ENCODE measurements at places on chromosomes 7 and 10. TPM values are rescaled to one million over a fixed set of nuclear protein-coding genes. Genes with fewer than 3 reads are reported as not detected.

DNA sequence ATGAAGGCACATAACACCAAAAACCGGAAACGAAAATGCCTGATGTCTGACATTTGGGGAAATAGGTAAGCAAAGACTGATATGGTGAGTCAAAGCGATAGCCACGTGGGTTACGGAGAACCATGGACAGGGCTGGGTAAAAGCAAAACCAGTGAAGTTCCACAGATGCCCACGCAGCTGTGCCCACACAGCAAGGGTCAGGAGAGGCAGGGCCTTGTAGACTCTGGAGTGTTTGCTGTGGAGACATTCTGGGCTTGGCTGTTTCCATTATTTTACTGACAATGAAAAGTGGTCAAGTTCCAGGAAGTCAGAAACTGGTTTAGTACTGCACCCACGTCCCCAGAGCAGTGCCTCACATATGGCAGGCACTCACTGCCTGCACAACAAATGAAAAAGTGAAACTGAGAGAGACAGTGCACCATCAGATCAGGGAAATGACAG is 148.7 kb downstream of the ZMYND11 start:
- no peak for DNase-seq

Gene UNCX
- not detected for total RNA-seq

- DNase-seq: no peak
These were observed 291.5 kb upstream of the NFE2L3 start for GRCh38 chr7:25860275-25861163.

GRCh38 chr10:84204122-84204521 is 9.8 kb downstream of the CDHR1 start:
- DNase-seq: no peak

GRCh38 chr7:94375691-94376090 is 19.0 kb upstream of the COL1A2 start:
- DNase-seq: peak; percentile 70

Gene ITIH5
- total RNA-seq: 19.4 TPM

DNA sequence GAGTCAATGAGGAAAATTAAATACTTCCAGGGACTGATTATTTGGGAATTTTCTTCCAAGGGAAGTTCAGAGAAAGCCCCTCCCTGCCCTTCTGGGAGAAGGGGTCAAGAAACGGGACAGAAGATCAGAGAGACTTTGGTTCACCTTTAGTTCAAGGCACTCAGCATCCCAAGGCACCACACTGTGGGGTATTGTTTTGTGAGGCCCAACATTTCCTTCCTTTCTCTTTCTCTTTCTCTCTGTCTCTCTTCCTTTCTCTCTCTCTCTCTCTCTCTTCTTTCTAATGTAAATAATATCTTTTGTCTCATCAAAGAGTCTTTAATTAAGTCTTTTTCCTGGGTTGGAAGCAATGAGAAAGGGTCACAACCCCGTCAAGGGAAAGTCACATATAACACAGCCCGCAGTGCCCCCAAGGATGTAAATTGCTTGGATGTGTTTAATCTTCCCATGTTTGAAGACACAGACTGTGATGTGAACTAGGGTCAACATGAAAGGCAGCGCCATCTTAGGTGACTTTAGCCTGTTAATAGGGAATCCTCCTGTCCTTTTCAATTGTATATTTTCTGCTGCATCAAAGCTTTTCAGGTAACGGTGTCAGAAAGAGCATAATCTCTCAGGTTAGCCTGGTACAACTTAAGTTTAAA is 983.3 kb upstream of the C7orf33 start:
- no peak for DNase-seq

DNA sequence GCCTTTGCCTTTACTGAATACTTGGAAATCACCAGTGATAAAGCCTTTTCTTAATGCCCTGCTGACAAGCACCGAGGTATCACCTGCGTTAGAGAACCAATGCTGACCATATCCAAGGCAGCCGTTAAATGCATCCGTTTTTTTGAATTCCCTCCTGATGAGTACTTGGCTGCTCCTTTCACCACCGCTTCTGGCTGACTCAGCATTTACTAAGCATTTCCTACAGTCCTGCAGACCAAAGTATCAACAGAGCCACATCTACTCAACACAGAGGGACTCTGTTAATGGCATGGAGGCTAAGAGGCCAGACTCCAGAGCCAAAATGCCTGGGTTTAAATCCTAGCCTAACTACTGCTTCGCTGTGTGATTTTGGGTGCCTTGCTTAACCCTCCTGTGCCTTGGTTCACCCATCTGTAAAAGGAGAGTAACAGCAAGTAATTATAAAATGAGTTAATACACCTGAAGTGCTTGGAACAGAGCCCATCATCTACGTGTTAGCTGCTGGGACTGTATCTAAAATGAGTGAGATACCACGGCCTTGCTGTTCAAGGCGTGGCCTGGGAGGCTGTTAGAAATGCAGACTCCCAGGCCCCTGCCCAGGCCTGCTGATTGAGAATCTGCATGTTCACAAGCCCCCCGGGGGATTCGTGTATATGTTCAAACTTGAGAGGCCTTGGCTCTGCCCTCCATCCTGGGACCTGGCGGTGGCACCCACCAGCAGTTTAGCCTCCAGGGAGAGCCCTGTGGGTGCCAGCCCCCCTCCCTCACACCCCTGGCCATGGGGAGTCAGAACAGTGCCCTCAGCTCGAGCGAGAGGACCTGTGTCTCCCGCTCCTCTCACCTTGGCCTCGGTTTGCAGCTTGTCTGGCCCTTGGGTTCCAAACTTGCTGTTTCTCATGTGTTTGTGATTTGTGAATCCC is 30.8 kb upstream of the EFCAB10 start:
- no peak for DNase-seq

- DNase-seq: no peak
These were observed 200.3 kb downstream of the PRPF18 start for GRCh38 chr10:13787015-13787421.

- DNase-seq: no peak
These were observed 75.2 kb downstream of the PPP1R3C start for GRCh38 chr10:91557651-91558111.

DNA sequence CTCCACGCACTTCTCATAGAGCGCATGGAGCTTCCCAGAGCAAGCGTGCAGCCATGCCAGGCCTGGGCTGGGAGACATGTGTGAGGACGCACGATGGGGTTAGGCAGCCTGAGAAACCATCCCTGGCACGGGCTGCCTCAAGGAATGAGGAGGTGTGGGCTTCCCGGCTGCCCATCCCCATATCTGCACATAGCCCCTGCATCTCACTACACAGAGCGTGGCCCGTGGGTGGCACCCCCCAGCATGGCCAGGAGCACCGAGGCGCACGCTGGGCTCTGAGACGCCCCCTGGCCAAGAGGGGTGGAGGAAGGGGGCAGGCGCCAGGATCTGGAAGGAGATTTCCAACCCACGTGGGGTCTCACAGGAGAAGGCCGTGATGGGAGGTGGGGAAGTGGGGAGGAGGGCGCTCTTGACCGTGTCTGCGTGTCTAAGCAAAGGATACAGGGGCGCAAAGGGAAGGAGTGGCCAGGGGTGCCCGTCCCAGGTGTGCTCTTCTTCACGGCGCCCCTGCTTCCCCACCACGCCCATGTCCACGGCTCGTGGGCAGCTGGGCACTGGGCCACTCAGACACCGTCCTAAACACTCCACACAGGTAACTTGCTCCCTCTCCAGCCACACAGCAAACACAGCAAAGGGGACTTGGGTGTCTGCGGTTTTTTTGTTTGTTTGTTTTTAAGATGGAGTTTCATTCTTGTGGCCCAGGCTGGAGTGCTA is 340.5 kb downstream of the PTPRN2 start:
- DNase-seq: peak; percentile 47

- DNase-seq: no peak
These were observed 37.5 kb upstream of the LRRC4 start for GRCh38 chr7:128068785-128069184.

- DNase-seq: no peak
These were observed 81.5 kb downstream of the NXPH1 start for GRCh38 chr7:8514781-8515519.

GRCh38 chr7:26514633-26515032 is 223.0 kb downstream of the SNX10 start:
- DNase-seq: no peak

GRCh38 chr7:128437426-128438332 is 18.0 kb upstream of the HILPDA start:
- no peak for DNase-seq

DNA sequence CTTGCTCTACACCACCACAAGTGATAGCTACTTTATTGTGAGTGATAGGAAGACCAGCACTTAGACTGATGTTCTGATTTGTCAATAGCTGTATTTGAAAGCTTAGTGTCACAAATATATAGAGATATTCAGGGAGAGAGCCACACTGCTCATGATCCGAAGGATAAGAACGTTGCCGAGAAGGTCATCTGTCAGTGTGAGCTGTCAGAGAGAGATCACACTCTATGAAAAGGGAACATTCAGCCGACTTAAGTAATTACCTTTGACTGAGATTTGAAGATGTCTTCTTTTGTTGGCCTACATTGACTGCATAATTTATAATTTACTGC is 322.6 kb downstream of the TFEC start:
- DNase-seq: no peak

DNA sequence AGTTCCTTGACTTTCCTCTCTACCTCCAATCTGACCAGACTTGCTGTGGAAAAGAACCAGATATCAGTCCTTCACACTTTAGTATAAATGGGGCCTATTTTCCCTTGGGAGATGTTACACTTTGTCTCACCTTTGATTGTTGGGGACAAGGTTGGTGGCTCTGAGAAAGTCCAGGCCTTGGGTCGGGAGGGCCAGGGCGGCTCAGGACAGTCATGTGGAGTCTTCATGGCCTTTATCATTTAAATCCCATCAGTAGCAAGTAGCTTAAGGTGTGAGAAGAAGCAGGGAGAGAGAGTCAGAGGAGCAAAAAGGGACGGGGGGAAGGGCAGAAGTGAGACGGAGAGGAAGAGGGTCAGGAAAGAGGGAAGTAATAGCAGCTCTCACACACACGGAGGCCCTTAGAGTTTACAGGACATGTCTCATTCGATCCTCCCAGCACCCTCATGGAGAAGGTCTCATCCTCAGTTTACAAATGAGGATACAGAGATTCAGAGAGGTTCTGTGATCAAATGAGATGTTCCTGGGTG is 40.5 kb downstream of the TBATA start:
- no peak for DNase-seq

DNA sequence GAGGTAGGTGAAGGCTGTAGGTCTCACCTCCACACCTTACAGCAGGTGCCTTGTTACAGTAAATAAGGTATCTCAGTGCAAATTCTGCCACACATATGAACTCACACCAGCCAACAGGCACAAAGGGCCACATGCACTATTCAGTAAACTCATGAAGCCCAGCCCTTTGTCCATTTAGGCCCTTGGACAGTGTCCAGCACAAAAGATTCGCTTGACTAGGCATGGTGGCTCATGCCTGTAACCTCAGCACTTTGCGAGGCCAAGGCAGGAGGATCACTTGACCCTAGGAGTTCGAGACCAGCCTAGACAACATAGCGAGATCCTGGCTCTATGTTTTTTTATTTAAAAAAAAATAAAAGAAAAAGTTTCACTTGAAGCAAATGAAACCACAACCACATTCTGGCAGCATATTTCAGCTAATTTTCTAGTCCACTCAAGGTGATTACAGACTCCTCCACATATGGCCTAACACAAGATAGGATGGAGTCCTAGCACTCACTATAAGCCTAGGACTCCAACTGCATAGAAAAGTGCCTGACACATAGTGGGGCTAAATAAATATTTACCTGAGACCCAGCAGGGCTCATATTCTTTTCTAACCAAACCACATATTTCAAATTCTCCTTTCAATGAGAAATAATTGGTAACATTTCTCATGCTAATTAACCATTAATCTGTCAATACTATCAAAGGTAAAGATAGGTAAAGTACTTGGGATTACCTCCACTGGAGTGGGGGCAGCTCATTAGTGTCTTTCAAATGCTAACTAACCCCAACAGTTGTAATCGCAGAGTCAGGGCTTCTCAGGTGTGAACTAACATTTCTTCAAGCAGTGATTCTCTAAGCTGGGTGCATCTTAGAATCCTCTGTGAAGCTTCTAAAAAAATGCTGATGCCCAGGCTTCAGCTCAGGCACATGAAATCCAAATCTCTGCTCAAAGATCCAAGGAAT is 4.5 kb upstream of the ANKRD1 start:
- DNase-seq: no peak

- no peak for DNase-seq
These were observed 34.6 kb downstream of the MALSU1 start for GRCh38 chr7:23333671-23334246.

DNA sequence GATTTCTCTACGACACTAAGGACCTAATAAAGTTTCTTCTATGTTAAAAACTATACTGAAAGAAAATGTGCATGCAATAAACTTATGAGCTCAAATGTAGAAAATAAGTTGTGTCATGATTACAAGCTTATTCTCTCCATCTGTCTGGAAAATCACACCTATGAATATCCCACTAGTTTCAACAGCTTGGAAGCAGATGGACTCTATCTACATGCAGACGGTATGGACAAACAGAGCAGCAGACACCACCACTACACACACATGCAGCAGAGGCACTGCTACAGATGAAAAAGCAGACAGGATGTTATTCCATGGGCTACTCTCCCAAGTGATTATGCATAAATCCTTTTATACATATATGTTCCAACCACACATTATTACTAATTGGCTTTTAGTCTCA is 123.4 kb upstream of the TARP start:
- no peak for DNase-seq

Gene GRID2IP
- not detected for total RNA-seq

DNA sequence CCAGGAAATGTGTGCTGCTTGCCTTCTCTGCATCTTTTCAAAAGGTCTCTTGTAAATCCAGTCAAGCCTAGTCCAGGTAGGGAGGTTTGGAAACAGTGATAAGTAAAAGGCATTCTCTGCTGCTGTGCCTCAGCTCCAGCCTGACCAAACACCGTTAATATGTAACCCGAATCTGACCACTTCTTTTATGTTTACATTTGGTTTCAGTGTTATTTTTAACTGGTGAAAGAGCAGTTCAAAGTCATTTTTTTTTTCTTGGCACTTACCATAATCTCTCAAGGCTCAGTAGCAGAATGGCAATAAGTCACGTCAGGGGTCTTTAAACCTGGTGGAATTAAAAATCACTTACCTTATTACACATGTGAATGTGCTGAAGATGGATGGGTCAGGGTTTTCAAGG is 216.8 kb downstream of the PTEN start:
- no peak for DNase-seq

Gene CRPPA
- total RNA-seq: not detected

DNA sequence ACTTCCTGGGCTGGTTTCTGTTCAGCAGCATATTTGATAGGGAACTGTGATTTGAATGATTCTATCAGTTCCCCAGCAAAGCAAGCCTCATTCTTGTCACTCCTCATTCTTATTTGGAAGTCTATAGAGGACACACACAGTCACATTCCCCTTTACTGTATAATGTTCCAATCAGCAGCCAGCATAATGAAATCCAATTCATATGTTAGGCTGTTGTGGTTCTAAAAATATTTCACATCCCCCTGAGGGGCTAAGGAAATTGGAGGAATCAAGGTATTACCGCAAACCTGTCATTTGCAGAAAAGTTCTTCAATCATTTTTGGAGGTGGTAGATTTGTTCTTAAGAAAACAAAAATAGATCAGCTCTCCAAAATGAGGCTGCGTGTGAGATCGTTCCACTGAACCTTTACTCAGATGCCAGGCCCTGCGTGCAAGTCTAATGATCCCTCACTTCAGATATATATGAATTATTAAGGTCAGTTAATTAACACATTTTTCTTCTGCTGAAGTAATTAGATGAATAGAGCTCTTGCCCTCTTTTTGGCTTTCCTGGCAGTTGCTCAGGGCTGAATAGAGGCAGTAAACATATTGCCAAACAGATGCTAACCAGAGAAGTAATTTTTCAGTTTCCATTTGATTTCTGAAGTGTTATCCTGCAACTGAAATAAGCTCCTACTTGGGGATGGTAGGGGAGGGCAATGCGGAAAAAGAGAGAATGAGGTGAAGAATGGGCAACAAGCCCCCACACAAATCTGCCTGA is 31.8 kb downstream of the LSMEM1 start:
- no peak for DNase-seq

GRCh38 chr7:155699180-155699579 is 54.7 kb downstream of the RBM33 start:
- no peak for DNase-seq
